ENCODE measurements at places on chromosomes 13 and 19. TPM values are rescaled to one million over a fixed set of nuclear protein-coding genes. Genes with fewer than 3 reads are reported as not detected.

CGB5 gene
- not detected for total RNA-seq

- no peak for DNase-seq
Measured at GRCh38 chr13:103187721-103188156, 121.5 kb upstream of the SLC10A2 start.

- DNase-seq: peak; percentile 93
Measured at GRCh38 chr13:41546372-41547190, 89.2 kb downstream of the RGCC start.

GRCh38 chr13:28316129-28316528, 177.8 kb downstream of the PAN3 start:
- no peak for DNase-seq
